Stimulated activated CD4-positive, alpha-beta T cell treated with anti-CD3 and anti-CD28 coated beads, Interleukin-4, amount 100 ng/mL, for 4 hours (primary cell): ENCODE measurements at places on chromosomes 11 and 22.

DNA sequence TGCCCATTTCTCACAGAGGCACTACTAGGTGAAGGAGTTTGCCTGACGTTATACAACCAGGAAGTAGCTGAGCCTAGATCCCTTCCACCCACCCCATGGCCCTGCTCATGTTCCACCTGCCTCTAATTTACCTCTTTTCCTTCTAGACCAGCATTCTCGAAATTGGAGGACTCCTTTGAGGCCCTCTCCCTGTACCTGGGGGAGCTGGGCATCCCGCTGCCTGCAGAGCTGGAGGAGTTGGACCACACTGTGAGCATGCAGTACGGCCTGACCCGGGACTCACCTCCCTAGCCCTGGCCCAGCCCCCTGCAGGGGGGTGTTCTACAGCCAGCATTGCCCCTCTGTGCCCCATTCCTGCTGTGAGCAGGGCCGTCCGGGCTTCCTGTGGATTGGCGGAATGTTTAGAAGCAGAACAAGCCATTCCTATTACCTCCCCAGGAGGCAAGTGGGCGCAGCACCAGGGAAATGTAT is 14.1 kb downstream of the PIK3IP1 start:
- no peak for DNase-seq

DNA sequence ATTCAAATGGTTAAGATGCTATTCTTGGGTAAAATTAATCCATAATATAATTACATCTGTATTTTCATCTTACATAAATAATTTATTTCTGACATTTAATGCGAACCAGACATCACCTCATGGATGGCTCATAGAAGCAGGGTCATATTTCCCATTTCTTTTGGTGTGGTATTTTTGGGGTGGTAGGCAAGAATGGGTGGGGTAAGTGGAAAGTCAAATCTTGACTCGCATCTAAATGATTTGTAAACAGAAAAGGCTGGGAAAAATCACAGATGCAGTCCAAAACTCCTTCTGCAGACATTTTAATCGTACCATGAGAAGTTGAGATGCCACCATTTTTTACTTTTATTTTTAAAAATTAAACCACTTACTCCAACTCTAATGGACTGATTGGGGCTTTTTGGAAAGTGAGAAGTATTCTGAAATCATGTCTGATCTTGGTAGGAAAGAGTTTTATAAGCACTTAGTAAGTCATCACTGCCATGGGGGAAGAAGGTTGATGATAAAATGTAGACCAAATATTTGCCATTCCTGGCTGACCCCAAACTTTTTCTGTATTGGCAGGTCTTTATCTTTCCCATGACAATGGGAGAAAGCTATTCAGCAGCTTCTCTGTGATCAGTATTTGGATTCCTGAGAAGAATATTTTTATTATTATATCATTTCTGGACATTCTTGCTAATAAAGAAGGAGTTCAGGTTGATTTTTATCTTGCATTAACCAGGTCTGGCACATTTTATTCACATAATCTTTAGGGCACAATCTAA is 47.2 kb upstream of the BLID start:
- no peak for DNase-seq

DNA sequence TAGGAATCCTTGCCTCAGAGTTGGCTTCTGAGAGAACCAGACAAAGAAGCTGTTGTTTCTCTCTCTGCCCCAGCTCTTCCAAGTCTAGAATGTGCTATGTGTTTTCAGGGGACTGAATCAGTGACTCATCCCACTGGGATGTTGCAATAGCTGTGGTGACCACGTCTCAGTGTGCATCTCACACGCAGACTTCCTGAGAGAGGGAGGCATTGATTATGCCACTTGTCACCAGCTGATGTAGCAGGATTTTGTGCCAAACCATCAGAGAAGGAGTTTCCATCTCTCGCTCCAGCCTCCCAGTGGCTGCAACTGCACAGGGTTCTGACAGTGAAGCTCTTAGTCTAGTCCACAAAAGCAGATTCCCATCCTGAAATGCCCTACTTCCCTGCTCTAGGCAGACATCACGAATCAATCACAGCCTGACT is 455.8 kb downstream of the MIAT start:
- DNase-seq: no peak

GRCh38 chr11:12274558-12275197 is 102.7 kb upstream of the PARVA start:
- no peak for DNase-seq

DNA sequence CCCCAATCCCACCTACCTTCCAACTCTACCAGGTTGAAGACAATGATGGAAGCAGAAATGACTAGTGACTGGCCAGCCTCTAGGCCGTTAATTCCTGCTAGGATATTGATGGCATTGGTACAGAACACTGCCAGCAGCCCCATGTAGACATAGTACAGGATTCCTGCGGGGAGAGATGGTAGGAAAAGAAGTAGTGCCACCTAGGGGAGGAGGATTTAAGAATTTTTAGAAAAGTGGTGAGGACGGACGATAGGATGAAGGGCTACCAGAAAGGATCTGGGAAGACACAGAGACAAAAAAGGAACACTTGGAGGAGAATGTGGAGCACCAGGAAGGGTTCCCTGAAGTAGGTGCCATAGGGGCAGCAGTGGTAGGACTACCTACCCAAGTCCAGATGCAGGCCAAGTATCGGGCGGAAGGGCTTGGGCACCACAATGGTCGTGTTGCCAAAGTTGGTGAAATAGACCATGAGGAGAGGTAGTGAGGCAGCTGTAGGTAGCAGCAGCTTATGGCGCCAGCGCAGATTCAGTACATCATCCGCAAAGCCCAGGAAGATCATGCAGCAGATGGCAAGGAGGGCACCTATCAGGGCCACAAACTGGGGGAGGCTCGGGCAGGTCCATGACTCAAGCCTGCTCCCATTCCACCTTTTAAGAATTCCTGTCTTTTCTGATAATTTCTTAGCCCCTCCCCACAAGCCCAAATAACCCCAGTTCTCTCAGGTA is 1.2 kb downstream of the DPAGT1 start:
- no peak for DNase-seq

GRCh38 chr11:10295064-10295901 is 1.3 kb upstream of the SBF2 start:
- DNase-seq: no peak

DNA sequence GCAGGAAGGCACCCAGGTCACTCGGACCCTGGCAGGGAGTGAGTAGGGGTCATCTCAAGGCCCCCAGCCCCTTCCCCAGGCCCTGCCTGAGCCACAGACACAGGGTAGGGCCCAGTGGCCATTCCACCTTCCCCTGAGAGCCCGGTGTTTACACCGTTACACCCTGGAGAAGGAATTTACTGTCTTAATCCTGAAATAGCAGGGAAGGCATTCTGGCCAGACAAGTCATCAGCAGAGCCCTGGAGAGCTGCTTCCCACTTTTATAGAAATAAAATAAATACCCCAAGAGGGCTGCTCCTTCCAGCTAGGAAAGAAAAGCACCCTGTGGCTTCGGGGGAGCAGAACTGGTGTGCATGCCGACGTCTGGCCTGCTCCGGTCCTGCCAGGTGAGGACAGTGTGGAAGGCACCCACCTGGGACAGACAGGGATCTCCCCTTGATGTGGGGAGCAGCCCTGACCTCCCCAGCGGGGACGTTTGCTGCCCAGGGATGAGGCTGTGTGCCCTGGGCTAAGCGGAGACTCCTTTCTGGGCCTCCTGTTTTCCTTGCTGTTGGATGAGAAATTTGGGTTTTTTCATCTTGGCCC is 180.0 kb downstream of the MN1 start:
- no peak for DNase-seq

DNA sequence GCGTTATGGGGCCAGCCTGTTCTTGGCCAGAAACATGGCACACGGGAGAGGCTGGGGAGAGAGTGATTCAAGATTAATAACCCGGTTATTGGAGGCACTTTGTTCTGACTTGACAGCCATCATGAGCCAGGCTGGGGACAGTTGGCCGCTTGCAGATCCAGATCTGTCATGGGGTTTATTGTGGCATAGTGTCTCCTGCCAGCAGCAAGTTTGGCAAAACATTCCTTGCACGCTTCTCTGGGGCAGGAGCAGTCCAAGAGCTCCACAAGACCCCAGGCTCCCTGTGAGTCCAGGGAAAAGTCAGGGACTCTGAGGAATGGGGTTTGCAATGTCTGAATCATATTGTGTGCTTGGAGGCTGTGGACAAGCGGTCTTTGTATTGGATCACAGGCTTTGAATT is 270.4 kb downstream of the MIAT start:
- no peak for DNase-seq

DNA sequence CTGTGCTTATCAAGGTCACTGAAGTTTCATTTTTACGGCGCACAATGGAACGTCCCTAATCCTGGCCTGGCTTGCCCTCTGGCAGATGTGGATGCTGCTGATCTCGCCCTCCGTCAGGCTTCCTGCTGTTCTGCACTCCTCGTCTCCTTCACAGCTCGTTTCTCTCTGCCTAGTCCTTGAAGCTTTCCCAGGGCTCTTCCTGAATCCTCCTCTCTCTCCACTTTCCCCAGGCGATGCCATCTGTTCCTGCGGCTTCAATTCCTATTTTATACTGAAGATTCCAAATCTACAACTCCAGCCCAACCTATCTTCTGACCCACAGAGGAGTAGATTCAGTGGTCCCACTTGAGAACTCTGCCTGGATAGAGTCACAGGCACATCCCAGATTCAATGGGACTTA is 14.2 kb downstream of the SLC22A8 start:
- no peak for DNase-seq

DNA sequence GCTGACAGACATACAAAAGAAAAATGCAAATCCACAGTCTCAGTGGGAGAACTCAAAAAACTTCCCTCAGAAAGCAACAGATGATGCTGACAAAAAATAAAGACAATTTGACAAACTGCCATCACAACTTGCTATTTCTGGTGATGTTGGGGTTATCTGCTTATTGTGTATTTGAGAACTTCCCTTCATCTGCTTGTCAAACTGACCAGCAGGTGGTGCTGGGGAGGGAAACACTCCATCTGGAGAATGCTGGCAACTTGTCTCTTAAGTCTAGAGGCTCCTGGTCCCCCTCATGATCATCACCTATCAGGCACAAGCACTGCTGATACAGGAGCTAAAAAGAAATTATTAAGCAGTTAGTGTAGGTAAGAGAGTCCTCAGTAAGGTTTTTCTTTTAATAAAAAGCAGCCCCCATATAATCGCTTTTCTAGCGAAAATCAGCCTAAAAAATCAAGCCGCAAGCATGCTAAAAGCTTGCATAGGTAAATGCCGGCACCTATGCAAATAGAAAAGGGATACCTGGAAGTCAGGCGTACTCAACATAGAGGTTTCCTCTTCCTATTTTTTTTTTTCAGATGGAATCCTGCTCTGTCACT is 9.8 kb upstream of the FAM111B start:
- peak; percentile 58 for DNase-seq

GRCh38 chr11:112718483-112718882 is 242.7 kb upstream of the NCAM1 start:
- DNase-seq: no peak
